RCC 7860 (cell line): ENCODE measurements at places on chromosomes 13 and 19.

DNA sequence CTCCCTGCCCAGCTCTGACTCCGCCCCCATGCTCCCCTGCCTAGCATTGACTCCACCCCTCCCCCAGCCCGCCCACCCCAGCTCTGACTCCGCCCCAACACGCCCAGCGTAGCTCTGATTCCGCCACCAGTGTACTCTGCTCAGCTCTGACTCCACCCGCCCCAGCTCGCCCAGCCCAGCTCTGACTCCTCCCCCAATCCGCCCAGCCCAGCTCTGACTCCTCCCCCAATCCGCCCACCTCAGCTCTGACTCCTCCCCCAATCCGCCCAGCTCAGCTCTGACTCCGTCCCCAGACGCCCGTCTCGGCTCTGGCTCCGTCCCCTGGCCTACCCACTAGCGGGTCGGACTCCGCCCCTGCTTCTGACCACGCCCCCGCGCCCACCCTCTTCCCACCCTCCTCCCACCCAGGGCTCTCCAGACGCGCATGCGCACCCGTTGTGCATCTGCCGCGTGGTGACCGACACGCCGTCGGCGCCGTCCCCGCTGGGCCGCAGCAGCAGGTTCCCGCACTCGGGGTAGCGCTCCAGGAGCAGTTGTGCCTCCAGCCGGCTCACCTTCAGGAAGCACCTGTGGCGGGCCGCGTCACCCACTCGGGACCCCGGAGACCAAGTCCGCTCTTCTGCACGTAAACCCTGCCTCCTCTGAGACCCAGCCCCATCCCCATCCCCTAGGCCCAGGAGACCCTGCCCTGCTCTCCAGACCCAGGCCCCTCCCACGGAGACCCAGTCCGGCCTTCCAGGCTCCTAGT lies 10.2 kb downstream of the STAP2 start:
- DNase-seq: peak; percentile 82

DNA sequence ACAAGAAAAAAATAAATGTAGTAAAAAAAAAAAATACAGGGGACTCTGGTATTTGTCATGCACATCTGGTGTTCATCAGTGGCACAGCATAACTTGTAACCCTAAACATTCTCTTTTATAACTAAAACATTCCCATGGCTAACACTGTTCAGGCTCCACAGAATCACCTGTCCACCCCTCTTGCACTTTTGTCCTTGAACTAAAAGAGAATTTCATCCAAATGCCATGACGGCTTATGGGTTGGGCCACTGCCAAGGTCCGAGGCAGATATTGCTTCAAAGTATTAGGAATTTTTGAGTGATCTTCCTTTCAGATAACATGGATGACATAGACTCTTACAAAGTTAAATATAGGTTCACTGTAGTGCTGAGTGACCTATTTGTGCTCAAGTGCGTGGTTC lies 25.7 kb upstream of the SERP2 start:
- no peak for DNase-seq

GRCh38 chr19:3603121-3603811 lies 3.4 kb downstream of the TBXA2R start:
- no peak for DNase-seq

DNA sequence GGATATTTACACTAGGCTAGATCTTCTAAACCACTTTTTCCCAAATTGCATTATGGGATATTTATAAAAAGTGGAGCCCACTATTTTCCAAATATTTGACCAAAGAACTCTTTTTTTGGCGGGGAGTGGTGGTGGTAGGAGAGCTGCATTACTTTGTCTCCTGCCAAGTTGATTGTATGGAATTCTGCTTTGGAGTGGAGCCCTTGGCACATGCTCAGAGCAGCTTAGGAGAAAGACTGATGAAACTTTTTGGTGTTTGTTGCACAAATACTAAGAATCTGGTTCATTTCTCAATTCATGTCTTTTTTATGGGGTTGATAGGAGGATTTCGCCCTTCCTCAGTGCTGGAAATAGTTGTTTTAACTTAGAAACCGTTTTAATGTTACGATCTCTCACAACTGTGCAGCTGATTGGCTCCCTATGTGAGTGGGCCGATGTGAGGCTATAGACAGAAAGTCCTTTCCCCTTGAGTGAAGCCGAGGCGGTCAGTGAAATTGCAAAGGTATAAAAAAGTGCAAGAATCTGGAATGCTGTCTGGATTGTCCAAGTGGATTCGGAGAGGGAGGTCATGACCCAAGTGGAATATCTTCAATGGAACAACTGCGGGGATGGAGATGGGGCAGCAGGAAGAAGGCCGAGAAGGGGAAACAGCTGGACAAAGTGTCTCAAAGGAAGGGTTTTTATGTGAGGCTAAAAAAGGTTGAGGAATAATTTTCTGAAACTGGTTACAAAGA lies 415.9 kb downstream of the FGF9 start:
- DNase-seq: no peak

GRCh38 chr13:45411221-45411620 lies 7.0 kb downstream of the SLC25A30 start:
- no peak for DNase-seq
